ENCODE measurements at places on chromosomes 6 and 20.
A peak's percentile ranks its signal among the peaks of the same experiment; 100 is the strongest.

DNA sequence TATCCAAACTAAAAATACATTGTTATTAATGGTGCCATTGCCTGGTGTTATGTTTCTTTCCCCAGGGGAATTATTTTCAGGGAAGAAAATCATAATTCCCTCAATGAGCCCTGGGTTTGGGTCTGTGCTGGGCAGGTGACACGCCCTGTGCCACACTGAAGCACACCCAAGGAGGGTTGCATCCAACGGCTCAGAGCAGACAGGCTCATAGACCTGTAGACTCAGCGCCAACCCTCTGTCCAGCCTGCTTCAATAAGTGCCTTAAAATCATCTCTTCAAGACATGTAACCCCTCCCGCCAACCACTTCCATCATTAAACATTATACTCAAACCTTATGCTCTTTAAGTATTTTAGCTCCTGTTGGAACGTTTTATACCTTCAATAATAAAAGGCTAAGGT lies 225.3 kb upstream of the CDH4 start:
- no peak for DNase-seq

DNA sequence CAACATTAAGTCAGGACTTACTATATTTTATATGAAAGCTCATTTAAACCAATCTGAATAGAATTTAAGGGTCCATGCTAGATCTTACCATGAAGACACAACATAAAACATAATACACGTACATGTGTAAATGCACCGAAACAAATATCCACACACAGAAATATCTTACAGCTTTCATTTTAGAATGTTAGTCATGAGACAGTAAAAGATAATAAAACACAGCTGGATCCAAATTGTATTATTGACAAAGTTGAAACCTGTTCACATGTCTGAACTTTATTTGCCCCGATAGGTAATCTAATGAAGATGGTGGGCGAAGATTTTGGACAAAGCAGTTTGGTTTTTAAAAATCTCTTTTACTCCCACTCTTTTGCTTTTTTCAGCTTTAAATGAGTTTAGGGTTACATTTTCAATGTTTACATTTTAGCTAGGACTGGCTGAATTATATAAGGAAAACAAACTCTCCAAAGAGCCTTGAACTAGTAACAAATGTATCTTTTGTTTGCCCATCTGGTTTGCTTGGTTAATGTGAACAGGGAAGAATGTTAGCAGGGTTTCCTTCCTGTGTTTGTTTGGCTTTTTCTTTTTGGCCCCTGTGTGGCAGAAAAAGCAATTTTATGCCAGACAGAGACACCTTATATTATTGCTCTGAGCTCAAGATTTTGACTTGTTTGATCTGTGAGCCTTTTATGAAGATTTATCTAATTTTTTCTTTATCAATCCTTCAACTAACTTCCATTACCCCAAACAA lies 5.1 kb upstream of the TMEM181 start:
- no peak for DNase-seq

DNA sequence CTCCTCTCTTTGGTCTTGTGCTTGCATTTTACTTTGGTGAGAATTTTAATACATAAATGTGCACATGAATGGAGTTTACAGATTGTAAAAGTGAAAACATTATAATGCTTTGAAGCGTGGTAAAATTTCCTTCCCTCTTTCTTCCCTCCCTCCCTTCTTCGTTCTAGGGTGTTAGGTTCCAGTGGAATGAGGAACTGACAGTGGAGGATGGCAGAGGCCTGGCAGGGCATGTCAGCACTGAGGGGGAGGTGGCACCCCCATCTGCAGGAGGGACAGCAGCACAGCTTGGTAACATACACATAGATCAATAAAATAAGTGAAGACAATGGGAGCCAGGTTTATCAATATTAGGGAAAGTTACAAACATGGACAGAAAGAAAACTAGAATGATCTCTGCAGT lies 47.5 kb downstream of the RNASET2 start:
- peak; percentile 76 for DNase-seq

GRCh38 chr6:43699564-43700186 lies 12.1 kb upstream of the MRPS18A start:
- DNase-seq, result no peak

GRCh38 chr6:169370666-169371343 lies 117.2 kb upstream of the THBS2 start:
- DNase-seq, result no peak

GRCh38 chr6:162702446-162702845 lies 25.1 kb downstream of the PRKN start:
- DNase-seq, result no peak

GRCh38 chr20:43569282-43569681 lies 10.5 kb downstream of the SGK2 start:
- no peak for DNase-seq

DNA sequence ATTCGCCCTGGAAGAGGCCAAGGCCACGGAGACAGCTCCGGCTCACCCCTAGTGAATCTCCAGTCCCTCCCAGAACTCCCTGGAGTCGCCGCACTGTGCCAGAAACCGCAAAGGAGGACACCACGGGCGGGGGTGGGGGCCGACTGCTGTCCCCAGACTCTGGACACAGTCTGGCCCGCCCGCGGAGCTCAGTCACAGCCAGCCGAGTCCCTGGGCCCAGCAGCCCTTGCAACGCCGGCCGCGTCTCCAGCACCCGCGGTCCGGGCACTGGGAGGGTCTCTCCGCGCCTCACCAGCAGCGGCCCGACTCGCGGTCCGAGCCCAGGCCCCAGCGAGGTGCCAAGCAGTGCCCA lies 518 bp downstream of the PEX6 start:
- DNase-seq, result peak; percentile 34

DNA sequence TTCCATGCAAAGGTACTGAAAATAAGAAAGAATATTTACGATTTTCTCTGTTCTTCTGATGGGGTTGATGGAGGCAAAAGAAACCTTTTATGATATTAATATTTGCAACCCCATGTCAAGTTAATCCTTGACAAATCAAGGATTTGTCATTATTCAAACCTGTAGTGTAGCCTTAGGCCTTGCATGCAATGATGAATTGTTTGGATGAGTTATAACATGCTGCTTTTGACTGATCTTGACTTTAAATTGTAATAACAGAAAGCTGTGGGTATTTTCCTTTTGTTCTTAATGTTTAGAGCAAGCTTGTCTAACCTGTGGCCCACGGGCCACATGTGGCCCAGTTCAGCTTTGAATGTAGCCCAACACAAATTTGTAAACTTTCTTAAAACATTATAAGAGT lies 13.0 kb upstream of the BAG2 start:
- no peak for DNase-seq

- DNase-seq, result no peak
These were observed 26.0 kb downstream of the KCNQ2 start for GRCh38 chr20:63446216-63447024.

DNA sequence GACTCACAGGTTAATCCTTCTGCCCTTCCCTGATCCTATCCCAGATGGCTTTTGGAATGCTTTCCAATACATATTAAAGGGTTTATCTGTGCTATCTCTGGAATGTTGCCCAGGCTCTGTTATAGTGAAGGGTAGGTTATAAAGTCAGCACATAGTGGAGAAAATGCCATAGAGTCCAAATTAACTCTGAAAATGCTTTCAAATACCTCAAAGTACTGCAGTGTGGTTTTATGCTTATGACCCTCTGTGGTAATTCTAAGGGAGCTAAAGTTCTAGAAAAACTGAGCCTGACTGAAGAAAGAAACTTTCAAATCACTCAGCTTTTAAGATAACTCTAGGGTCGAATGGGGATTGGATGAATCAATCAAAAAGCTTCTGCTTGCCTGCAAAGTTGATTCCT lies 159.8 kb downstream of the PLCB1 start:
- no peak for DNase-seq

DNA sequence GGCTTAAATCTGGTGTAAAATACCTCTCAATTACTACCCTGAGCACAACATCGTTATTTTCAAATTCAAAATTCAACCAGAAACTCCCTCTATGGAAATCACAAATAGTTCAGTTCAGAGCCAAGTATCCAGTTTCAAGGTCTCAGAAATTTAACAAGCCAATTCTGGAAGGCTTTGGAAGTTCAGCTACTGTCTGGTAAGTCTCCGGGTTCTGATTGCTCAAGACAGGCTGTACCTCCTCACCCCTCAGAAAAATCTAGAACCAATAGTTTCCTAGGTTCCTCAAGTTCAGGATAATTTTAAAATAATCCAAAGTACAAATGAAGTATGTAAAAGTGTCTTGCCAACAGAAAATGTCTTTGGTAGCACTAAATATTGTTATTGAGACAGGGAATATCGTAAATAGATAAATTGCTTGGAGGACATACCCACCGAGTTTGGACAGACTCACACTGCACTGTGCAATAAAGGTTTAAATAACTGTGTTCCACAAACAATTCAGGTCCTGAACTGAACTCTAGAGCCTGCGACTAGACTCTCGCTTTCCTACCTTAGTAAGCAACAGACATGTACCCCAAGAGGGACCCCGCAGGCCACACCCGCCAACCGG lies 729 bp downstream of the ATG5 start:
- DNase-seq, result no peak

DNA sequence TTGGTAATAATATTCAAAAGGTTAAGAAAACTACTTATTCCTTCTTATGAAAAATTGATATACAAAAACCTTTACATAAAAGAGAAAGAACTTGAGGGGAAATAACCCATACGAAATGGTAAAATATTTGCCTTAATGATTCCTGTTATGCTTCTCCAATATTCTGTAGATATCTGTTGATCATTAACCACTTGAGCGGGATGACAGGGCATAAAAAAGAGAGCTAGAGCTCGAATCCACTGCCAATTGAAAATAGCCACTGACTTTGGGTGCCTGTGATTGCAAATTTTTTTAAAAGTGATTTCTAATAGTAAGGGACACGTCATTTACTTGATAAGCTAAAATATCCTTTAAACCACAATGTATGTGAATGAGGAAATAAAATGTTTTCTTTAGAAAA lies 188.1 kb downstream of the MOXD1 start:
- DNase-seq, result no peak

- no peak for DNase-seq
These were observed 179.1 kb downstream of the TFAP2C start for GRCh38 chr20:56808117-56808725.

- no peak for DNase-seq
These were observed 833.0 kb downstream of the EPHA7 start for GRCh38 chr6:92586236-92586977.

DNA sequence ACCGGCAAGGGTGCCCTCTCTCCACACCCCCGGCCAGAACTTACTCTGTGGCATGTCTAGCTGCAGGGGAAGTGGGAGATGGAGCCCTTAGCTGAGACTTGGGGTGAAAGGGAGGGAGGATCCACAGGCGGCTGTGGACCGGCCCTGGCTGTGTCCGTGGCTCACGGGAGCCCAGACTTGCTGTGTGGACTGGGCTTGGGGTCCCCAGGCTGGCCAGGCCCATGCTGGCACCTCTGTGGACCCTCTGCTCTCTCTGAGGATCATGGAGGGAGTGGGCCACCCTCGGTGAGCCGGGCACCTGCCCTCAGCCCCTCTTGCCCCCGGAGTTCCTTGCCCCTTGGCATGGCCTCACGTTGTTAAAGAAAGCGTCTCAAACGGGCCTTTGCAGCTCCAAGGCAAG lies 8.9 kb upstream of the NTSR1 start:
- no peak for DNase-seq

GRCh38 chr6:127471379-127472255 lies 12.4 kb upstream of the KIAA0408 start:
- DNase-seq, result no peak

DNA sequence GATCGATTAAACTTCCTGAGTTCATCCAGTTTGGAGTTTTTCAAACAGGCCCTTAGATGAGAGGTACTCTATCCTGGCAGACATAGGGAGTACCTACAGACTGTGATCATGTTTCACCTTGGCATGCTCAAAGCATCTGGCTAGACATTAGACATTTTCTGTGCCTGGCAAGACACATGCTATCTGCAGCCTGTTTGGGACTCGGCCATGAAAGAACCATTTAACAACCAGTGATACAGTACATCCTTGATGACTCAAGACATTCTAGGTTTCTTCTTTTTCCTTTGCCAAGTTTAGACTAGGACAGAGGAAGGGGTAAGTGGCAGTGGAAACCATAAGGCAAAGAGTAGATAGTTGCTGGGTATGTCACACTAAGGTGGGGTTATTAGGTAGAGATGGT lies 15.4 kb upstream of the PAQR8 start:
- no peak for DNase-seq

DNA sequence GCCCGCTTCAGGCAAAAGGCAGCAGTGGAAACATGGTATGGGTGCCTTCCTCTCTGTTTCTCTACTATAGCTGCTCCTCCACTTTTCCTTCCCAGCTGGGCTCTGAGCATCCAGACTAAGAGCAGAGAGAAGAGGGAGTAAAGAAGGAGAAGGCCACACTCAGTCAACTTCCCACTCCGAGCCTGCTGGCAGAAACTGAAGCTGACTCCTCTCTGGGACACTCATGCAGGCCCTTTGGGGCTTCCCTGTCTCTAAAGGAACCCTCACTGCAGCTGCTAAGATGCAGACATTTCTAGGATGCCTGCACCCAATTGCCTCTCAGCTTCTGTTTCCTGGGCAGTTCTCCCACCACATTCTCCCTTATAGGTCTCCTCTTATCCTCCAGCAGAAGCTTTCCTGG lies 88.9 kb downstream of the FRK start:
- DNase-seq, result no peak

DNA sequence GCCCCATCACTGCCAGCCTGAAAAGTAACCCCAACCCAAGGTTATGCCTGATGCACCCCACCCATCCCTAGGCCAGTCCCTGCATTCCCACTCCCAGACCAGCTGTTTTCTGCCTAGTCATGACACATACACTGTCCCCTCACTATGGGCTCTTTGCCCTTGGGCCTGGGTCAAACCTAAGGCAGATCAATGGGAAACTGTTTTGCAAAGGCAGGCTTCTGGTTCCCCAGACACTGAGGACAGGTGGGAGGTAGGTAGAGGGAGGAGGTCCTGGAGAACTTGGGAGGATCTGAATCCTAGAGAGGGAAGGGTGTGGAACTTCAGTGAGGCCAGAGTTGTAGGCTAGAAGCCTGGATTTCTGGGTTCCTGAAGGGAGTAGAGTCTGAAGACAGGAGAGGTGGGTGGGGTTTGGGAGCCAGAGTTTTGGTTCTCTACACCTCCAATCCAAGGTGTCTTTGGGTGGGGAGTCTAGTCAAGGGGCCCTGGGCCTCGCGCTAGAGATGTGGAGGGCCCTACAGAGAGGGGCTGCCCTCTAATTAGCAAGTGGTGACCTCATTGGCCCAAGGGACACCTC lies 2.0 kb downstream of the CLIC1 start:
- DNase-seq, result no peak

GRCh38 chr6:35510916-35511561 lies 1.7 kb downstream of the TULP1 start:
- no peak for DNase-seq

- no peak for DNase-seq
These were observed 270.4 kb downstream of the DOK5 start for GRCh38 chr20:54745780-54746179.

DNA sequence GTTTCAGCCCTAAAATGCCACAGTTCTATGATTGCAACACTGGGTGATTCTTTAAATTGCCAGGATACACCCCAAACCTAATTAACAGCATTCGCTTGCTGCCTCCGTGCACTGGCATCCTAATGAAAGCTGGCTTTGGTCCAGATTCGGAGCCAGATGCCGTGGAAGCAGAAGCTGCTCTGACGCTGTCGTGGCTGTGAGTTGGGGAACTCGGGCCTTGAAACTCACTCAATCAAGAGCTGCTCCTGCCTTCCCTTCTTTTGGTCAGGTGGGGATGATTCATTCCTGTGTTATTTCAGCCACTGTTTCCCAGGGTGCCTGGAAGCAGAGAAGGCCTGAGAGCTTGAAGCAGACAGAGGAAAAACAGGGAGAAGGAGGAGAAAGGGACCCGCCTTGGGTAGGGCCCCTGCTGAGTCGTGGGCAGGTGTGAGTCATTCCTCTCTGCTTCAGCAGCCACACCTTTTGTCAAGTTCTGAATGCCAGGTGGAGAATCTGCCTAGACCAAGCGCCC lies 36.2 kb upstream of the DSP start:
- peak; percentile 38 for DNase-seq
